A172 (cell line): ENCODE measurements at places on chromosomes 16 and 17. TPM values are rescaled to one million over a fixed set of nuclear protein-coding genes. Genes with fewer than 3 reads are reported as not detected.

Gene DNAAF1
- 0.41 and 0.88 TPM in 2 replicates for total RNA-seq

Gene CPNE7
- total RNA-seq = 4.7 and 18.5 TPM in 2 replicates

Gene ADAM11
- total RNA-seq = 2.2 and 2.8 TPM in 2 replicates

Gene EEF2KMT
- total RNA-seq = 16.9 and 22.2 TPM in 2 replicates

Gene ZFHX3
- 2.4 and 2.5 TPM in 2 replicates for total RNA-seq

Gene C16orf46
- total RNA-seq = 0.65 and 2.0 TPM in 2 replicates

Gene KRTAP9-8
- not detected in 2 replicates for total RNA-seq

Gene ZNF768
- 43.7 and 61.6 TPM in 2 replicates for total RNA-seq

Gene GNPTG
- total RNA-seq = 45.8 and 61.0 TPM in 2 replicates

Gene USP32
- total RNA-seq = 39.0 and 46.2 TPM in 2 replicates

Gene SPATA32
- total RNA-seq = not detected in 2 replicates

Gene DRC7
- total RNA-seq = 0.50 TPM in 1 of 2 replicates, not detected in the other

Gene KIF18B
- 9.8 and 16.3 TPM in 2 replicates for total RNA-seq

Gene TUBG2
- 21.8 and 34.1 TPM in 2 replicates for total RNA-seq

Gene SNX20
- total RNA-seq = not detected in 2 replicates

Gene TEKT5
- not detected in 2 replicates for total RNA-seq

Gene CRYBA1
- not detected in 2 replicates for total RNA-seq

Gene LGALS9
- total RNA-seq = 0.91 and 1.4 TPM in 2 replicates

Gene PYDC1
- total RNA-seq = not detected in 2 replicates

Gene TEKT1
- total RNA-seq = not detected in 2 replicates

Gene COG7
- total RNA-seq = 14.5 and 21.0 TPM in 2 replicates

Gene MAPT
- 3.1 and 4.6 TPM in 2 replicates for total RNA-seq

Gene LITAFD
- total RNA-seq = not detected in 2 replicates

Gene KRT27
- not detected in 2 replicates for total RNA-seq

Gene FOXF1
- 2.1 TPM in 2 replicates for total RNA-seq

Gene ITGB3
- not detected in 2 replicates for total RNA-seq

Gene IFI35
- total RNA-seq = 79.5 and 84.2 TPM in 2 replicates

Gene MEFV
- total RNA-seq = 0.29 TPM in 1 of 2 replicates, not detected in the other

Gene STX1B
- total RNA-seq = 0.26 and 3.5 TPM in 2 replicates

Gene PPY
- not detected in 2 replicates for total RNA-seq

Gene SDK2
- 0.31 and 0.69 TPM in 2 replicates for total RNA-seq

Gene MRTFB
- total RNA-seq = 8.5 and 10.2 TPM in 2 replicates

Gene FSCN2
- 0.81 and 1.7 TPM in 2 replicates for total RNA-seq

Gene SCNN1B
- total RNA-seq = not detected in 2 replicates

Gene PRSS36
- 0.41 and 0.55 TPM in 2 replicates for total RNA-seq

Gene PFN1
- total RNA-seq = 1,113 and 1,180 TPM in 2 replicates

Gene NSF
- 47.6 and 55.9 TPM in 2 replicates for total RNA-seq

Gene KCNJ18
- not detected in 2 replicates for total RNA-seq

Gene EVPL
- not detected in 2 replicates for total RNA-seq

Gene SEC14L5
- total RNA-seq = 0.14 TPM in 1 of 2 replicates, not detected in the other

Gene TEX19
- 0.22 TPM in 1 of 2 replicates, not detected in the other for total RNA-seq
